NCI-H446 treated with DMSO at 0.1 percent for 48 hours (cell line): ENCODE measurements at places on chromosomes 7 and 10.

GRCh38 chr7:42876182-42877068 lies 35.4 kb downstream of the C7orf25 start:
- DNase-seq = peak; percentile 11

GRCh38 chr7:18895456-18895855 lies 222.0 kb downstream of the TWIST1 start:
- DNase-seq = no peak

DNA sequence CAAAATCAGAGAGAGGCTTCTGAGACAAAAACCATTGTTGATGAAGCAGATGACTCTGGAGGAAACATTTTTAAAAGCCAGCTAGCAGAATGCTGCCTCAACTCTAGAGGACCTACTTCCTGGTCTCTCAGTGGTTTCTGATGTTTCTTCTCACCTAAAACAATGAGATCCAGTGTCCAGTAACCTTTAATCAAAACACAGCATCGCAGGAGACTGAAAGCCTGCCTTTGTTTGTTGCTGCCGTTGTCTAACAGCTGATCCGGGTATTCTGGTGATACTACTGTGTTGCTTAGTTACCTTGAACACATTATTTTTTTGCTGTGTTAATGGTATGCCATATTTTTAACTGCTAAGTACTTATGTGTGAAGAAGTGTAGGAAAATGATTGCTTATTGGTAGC lies 70.9 kb downstream of the WIPF3 start:
- DNase-seq = no peak

DNA sequence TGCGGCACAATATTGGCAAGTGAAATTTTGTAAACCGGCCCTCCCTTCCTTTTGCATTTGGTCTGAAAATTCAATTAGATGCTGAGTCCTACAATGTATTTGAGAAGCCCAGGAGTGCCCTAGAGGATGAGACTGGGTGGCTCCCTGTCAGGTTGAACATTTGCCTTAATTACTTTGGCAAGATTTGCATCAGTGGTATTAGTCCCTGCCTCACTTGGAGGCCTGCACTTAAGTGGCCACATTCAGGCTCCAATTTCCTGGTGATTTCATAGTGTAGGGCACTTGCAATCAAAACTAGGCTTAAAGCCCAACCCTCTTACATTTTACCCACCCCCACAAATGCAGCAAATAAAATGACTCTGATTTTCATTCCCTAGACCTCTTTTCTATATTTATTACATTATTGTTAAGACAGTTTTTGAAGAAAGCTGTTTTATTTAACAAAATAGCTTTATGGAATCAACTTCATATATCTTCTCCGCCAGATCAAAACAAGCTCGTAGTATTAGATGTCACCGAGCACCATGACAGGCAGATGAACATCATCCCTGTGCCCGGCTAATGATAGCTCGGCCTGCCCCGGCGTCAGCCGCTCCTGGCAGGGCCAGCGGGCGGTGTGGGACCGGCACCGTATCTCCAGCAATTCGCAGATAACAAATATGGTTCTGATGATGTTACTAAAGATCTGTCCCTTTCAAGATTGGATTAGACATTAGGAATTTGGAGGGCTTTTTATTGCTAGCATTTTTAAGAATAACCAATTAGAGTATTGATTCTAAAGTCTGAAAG lies 73.6 kb downstream of the EGFR start:
- no peak for DNase-seq

DNA sequence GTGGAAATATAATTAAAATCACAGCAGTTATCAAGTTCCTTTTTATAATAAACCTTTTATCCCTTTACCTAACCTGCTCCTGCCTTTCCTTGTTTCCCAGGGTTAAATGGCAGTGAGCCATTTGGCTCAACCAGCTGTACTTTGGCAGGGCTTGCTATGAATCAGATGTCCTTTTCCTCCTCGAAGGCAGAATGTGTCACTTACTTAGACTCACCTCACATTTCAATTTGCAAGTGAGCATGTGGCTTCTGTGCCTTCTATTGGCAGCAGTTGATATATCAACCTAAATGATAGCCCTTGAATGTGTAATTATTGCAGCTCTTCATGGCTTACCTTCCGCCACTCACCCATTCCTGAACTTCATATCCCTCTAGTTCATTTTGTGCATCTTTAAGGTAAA lies 301.7 kb downstream of the CSTF2T start:
- DNase-seq = peak; percentile 54

GRCh38 chr7:103915680-103916357 lies 73.6 kb downstream of the RELN start:
- DNase-seq = no peak

- DNase-seq = peak; percentile 24
These were observed 53.4 kb downstream of the CFAP58 start for GRCh38 chr10:104406715-104407650.

DNA sequence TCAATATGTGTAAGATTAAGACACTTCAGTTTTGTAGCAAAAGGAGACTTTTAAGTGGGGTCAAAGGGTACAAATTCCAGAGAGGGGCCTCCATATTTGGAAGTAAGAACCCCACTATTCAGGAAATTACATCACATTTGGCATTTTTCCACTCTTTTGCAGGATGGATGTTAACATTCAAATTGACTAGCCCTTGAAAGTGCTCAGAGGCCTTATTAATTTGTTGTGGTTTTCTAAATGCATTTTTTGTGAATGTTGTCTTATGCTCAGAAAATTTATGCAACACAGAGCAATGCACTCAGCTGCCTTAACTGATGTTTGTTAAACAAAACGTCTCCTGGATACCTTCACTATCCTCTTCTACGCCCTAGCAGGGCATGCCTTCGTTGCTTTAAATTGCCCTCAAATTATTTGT lies 50.9 kb upstream of the PDLIM1 start:
- DNase-seq = no peak

- DNase-seq = peak; percentile 10
These were observed 2.0 kb downstream of the ANLN start for GRCh38 chr7:36391436-36392198.

- DNase-seq = no peak
These were observed 58.2 kb upstream of the CHST15 start for GRCh38 chr10:124151466-124152095.

- no peak for DNase-seq
These were observed 127.3 kb downstream of the RNLS start for GRCh38 chr10:88455831-88456230.

- DNase-seq = no peak
These were observed 410.7 kb downstream of the ARL4A start for GRCh38 chr7:13098161-13098560.

DNA sequence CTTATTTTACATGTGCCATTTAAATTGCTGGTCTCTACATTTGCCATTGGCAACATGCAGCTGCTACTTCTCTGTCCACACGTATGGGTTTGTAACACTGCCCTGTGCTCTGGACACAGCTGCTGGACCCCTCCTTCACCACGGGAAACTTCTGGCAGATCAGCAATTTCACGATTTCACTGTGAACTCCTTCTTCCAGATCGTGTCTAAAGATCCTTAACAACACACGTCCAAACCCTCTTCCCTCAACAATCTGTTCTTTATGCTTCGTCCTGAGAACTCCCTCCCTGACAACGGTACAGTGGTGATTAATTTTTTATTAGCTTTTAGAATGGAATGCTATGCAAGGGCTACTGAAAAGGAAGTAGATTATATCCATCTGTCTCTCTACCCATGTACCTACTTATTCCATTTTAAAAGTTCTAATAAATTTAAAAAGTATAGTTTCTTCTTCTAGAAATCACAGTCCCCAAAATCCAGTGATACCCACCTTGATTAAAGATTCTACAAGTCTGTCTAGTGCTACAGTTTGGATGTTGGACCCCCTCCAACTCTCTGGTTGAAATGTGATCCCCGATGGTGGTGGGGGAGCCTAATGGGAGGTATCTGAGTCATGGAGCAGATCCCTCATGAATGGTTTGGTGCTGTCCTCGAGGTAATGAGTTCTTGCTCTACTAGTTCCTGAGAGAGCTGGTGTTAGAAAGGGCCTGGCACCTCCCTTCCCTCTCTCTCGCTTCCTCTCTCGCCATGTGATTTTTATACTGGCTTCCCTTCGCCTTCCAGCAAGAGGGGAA lies 81.0 kb downstream of the KIAA1549 start:
- DNase-seq = no peak
